ENCODE measurements at places on chromosomes 3 and 15.

GRCh38 chr15:89785064-89785773 is 9.1 kb downstream of the MESP2 start:
- DNase-seq = no peak

GRCh38 chr3:31077021-31077601 is 182.7 kb upstream of the GADL1 start:
- peak; percentile 28 for DNase-seq

GRCh38 chr3:66353530-66353929 is 132.7 kb downstream of the SLC25A26 start:
- DNase-seq = no peak

- no peak for DNase-seq
Observed at GRCh38 chr15:31396881-31397560, 70.4 kb downstream of the KLF13 start.

DNA sequence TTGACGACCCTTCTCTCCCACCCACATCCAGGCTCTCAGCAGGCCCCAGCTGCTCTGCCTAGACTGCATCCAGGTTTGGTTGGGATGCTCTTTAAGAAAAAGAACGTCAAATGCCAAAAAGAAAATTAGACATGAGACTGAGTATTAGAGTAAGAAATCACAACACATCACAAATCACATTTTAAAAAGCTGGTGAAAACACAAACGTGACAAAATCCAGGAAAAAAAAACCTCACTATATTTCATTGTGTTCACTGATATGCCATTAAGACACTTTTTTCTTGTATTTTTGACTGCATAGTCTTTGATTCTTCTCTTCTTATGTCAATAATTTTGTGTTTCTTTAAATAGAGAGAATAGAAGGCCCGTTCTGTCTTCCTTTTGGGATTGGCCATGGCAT is 243.7 kb downstream of the TLE3 start:
- DNase-seq = no peak

DNA sequence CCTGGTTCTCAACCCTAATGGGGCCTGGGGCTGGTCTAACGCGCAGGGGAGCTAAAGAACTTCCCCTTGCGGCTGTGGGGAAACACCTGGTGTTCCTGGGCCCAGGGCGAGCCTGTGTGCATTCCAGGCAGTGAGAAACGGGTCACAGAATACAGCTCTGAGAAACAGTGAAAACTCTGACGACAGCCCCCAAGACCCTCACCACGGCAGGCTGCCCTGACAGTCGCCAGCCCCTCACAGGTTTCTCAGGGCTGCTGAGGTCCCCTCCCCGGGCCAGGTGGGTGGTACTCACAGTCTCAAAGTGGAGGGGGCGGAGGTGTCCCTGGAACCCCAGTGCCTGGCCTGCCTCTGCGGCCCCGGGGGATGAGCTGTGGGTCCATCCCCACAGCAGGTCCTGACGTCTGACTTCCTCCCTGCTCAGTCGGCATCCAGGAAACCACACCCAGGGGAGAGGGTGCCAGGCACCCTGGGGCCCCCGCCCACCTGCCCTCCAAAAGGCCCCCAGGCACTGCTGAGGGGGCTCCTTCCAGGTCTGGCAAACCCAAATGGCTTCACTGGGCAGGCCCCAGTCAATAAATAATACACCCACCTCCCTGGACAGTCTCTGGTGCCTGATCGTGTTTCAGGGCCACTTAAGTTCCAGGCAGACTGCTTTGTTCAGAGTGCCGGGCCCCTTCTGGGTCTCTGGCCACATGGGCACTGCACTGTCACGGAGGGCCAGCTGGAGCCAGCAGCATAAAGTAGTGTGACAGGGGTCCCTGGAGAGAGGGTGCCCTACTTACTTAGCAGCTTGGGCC is 57.7 kb downstream of the IQSEC1 start:
- peak; percentile 50 for DNase-seq

GRCh38 chr3:134709561-134710312 is 58.9 kb upstream of the KY start:
- no peak for DNase-seq

- DNase-seq = no peak
Observed at GRCh38 chr3:67037615-67038014, 39.5 kb downstream of the KBTBD8 start.

GRCh38 chr3:110026421-110026820 is 689.1 kb upstream of the DPPA4 start:
- no peak for DNase-seq

DNA sequence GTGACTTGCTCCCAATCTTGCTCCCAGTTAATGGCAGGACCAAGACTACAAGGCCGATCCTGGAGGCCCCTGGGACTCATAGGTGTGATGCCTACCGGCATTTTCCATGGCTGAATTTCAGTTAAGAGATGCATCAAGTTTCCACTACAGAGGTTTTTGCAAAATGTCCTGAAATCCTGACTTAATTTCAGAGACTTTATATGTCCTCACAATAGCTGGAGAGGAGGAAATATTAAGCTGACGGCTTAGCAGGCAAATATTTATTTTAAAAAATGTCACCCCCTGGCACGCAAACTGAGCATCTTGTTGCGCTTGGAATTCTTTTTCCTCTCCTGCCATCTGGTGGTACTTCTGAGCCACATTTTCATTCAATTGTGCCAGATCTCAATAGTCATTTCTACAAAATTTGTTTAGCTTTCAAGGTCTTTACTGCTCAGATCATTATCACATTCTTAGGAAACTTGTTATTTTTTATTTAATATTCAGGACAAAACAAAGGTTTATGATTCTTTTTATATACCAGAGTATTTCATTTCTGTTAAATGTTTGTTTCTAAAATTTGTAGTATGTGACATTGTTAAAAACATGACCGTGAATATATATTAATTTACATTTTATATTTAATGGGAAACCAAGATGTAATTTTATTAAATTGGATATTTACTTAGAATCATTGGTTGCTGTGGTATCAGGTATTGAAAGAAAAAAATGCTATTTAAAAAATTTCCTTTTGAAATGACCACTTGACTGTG is 189.2 kb upstream of the THRB start:
- DNase-seq = no peak

GRCh38 chr3:55471522-55472280 is 15.4 kb downstream of the WNT5A start:
- DNase-seq = no peak

- DNase-seq = no peak
Observed at GRCh38 chr3:69563981-69564380, 175.3 kb upstream of the MITF start.

DNA sequence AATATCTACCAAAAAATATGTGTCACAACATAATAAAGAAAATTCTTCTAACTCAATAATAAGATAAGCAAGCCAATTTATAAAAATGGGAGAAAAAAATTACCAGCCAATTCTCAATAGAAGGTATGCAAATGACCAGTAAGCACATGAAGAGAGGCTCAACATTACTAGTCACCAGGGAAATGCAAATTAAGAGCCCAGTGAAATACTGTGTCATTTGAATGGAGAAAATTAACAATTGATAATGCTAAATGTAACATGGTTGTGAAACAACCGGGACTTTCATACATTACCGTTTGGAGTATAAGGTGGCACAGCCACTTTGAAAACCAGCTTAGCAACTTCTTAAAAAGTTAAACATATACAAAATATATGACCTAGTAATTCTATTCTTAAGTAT is 460.7 kb downstream of the IGSF11 start:
- DNase-seq = no peak

GRCh38 chr3:186152889-186153292 is 44.0 kb upstream of the ETV5 start:
- DNase-seq = no peak

DNA sequence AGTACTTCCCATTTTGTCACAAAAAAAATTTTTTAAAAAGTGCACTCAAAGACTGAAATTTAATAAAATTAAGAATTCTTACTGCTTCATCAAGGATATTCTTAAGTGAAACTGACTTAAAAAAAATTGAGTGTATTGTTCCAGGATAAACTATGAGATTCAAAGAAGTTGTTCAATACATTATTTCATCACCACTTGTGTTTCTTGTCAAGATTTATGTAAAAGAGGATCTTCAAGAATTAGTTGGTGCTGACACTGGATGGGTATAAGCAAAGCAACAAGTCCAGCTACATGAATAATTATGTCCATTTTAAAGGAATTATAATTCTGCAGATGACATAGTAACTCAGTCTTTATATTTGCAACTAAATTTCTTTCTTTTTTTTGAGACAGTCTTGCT is 4.3 kb upstream of the AP4E1 start:
- DNase-seq = no peak

GRCh38 chr3:172341482-172342059 is 106.7 kb downstream of the GHSR start:
- no peak for DNase-seq

DNA sequence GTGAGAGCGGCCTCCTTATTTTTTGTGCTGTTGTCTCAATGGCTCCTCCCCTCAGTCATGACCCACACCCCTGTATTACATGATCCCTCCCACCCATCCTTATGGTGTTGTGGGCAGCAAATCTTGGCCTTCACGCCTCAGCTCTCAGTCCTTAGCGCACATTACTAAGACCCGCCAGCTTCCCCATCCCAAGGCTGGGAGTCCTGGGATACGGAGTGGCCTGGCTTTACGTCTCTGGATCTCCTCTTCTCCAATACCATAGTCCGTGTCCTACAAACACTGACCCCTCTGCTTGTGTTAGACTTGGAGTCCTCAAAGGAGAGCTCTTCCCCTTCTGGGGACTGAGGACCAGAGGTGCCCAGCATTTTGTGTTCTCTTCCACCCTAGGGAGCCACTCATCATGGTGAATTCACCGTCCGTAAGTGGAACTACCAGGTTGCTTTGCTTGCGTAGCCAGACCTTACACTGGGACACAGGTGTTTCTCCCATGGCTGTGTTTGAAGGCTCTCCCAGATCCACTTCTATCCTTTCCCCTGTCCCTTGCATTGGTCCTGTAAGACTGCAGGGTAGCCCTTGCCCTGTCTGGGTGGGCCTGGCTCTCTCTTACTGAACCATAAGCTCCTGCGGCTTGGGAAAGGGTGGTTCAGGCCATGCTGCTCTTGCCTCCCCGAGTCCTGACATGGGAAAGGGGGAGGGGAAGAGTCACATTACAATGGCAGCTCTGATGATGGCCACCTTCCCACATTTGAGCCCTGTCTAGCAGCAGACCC is 13.6 kb downstream of the GRM2 start:
- DNase-seq = no peak

GRCh38 chr3:46899151-46900006 is 21.9 kb downstream of the PTH1R start:
- no peak for DNase-seq

DNA sequence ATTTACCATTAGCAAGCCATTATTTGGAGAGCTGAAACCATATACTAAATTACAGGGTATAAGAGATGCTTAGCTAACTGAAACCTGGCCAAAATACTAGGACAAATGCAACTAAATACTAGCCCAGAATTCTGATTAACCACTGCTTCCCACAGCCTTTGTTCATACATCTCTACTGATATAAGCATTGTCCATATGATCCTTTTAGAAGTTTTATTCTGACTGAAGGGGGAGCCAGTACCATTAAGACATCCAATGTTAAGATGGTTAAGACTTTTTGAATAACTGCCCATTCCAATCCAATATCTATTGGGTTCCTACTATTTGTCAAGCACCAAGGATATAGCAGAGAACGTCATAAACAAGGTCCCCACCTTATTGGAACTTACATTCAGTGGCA is 421.3 kb downstream of the FOXP1 start:
- no peak for DNase-seq

DNA sequence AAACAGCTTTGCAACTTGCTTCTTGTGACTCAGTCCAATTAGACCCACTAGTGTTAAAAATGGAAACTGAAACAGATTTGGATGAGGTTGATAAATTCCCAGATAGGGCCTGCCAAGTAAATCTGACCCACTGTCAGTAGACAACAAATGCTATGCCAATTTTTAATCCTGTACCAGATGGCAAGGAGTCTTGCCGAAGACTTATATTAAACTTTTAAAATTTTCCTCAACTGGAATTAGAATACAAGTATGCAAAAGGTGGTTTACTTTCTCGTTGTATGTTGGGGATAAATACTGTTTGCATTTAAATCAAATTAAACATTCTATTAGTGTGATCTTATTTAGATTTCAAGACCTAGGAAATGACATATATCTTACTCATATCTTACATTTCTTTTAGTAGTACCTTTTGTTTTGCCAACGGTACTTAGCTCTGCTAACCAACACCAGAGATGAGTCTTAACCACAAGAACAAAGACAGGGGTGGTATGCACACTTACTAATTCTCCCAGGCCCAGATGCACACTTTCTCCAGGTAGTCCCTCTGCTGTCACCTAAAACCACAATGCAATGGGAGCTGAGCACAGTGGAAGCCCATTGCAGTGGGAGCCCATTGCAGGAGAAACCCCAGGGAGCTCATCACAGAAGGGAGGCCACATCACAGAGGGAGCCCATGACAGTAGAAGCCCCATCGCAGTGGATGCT is 77.8 kb downstream of the WWTR1 start:
- no peak for DNase-seq

GRCh38 chr3:147257944-147258343 is 148.4 kb downstream of the ZIC4 start:
- no peak for DNase-seq

DNA sequence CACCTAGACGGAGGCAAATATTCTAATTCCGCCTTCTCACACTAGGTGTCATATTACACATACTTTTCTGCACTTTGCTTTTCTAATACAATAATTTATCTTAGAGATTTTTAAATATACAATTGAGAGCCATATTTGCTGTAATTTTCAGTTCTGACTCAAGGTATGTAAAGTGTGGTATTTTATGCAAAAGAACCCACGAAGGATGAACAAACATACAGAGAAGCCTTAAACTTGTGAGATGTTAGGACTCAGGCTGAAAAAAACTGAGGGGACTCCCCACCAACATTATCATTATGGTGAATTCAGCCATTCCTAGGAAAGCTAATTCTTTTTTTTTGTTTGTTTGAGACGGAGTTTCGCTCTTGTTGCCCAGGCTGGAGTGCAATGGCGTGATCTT is 9.6 kb downstream of the ZBTB11 start:
- no peak for DNase-seq

- no peak for DNase-seq
Observed at GRCh38 chr15:69392352-69392751, 21.8 kb upstream of the KIF23 start.

Data from activated naive CD4-positive, alpha-beta T cell treated with anti-CD3 and anti-CD28 coated beads, Interleukin-2, amount 50 U/mL, for 16 hours (primary cell).